ENCODE measurements at places on chromosomes 16 and 17. TPM values are rescaled to one million over a fixed set of nuclear protein-coding genes. Genes with fewer than 3 reads are reported as not detected.

- DNase-seq: no peak
These were observed 150.8 kb downstream of the CYB561 start for GRCh38 chr17:63295288-63295687.

Gene ZNF469
- polyA plus RNA-seq: 1.2 TPM

Gene CCT6B
- polyA plus RNA-seq: 7.1 TPM

Gene NPIPB12
- polyA plus RNA-seq: 97.6 TPM

Gene NPB
- 0.90 TPM for polyA plus RNA-seq

DNA sequence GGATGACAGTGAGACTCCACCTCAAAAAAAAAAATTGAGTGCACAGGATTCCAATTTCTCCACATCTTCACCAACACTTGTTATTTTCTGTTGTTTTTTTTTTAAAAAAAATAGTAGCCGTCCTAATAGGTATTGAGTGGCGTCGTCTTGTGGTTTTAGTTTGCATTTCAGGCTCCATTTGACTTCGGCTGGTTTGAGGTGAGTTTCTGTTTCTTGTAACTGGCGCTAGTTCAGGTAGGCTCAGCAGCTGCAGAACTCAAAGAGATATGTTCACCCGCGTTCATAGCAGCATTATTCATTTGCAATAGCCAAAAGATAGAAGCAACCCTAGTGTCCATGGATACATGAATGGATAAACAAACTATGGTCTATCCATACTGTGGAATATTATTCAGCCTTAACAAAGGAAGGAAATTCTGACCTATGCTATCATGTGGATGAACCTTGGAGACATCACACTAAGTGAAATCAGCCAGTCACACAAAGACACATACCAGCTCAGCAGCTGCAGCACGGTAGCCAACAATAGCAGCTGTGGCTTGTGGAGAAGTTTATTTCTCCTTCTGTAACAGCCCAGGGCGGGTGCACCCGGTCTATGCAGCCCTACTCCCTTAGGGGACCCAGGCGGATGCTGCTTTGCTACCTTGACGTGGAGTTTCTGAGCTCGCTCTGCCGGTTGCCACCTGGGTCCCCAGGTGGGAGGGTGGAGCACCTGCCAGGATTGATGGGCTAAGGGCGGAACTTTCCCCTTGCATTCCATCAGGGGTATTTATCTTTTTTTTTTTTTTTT lies 44.9 kb downstream of the TMEM235 start:
- no peak for DNase-seq

DNA sequence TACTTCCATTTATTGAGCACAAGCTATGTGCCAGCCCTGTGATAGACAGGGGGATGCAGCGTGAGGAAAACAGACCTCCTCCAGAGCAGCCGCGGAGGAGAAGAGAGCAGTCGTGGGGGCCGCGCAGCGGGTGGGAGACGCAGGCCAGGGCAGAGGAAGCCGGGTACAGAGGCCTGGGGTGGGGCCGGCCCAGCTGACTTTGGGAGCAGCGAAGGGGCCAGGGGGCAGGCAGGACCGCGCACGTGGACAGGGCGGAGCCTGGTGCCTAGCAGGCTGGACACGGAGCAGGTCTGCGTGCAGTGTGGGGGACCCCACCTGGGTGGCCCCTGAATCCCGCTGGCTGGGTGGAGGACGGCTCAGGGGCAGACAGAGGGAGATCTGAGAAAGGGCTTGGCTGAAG lies 46.2 kb downstream of the ZFPM1 start:
- no peak for DNase-seq

Gene IKZF3
- polyA plus RNA-seq: 0.37 TPM

- no peak for DNase-seq
These were observed 2.4 kb upstream of the PERCC1 start for GRCh38 chr16:1428511-1428910.

DNA sequence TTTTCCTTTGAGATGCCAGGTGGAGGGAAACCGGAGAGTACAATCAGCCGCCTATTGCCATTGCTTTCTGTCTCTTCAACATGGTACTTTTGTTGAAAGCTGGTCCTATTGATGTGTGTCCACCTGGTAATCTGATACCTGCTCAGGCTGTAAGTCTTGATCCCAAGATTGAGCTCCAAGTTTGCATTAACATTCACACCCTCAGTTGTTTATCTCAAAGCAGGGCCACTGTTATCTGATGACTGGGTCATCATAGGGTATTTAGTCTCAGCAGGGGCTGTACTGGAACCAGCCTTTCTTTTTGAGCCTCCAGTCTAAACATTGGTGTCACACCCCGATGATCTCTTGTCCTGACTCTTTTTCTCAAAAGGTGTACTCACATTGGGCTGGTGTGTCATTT lies 370.3 kb upstream of the TOM1L1 start:
- no peak for DNase-seq

- no peak for DNase-seq
These were observed 12.3 kb upstream of the CCL2 start for GRCh38 chr17:34242587-34243363.

DNA sequence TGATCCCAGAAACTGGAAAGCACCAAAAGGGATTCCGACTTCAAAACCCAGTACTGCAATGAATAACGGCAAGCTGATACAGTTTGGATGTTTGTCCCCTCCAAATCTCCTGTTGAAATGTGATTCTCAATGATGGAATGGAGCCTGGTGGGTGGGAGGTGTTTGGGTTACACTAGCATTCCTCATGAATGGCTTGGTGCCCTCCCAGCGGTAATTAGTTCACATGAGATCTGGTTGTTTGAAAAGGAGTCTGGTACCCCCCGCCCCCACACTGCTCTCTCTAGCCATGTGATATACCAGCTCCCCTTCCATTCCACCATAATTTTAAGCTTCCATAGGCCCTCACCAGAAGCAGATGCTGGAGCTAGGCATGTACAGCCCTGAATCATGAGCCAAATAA lies 40.1 kb downstream of the RANBP10 start:
- DNase-seq: peak; percentile 67

Gene SCN4A
- 0.86 TPM for polyA plus RNA-seq

- DNase-seq: no peak
These were observed 54.2 kb downstream of the SNX20 start for GRCh38 chr16:50626868-50627267.

DNA sequence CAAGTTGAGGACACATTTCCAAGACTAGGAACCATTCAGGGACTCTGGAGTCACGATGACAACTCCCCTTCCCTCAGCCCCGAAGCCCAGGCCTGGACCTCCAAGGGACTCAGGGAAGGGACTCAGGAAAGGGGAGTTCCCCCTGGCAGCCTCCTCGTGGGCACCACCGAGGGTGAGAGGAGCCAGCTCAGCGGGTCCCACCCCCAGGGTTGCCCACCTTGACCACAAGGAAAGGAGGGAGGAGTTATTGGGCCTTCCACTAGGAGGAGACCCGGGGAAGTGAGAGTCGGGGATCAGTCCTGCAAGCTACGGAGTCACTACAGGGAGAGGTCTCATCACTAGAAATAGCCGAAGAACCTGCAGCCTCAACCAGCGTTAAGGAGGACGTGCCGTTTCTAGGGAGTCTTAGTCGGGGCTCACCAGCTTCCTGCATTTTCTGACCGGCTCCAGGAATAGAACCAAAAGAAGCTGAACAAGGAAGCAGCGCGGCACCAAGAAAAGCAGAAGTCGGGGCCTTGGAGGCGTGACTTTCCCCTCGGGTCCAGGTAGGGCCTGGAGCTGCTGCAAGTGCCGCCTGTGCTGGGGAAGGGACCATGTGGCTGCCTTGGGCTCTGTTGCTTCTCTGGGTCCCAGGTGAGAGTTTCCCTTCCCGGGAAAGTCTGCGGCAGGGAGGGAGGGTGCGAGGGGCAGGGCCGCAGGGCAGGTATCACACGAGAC lies at the start of gene CD300A:
Gene CD300A, plus strand, starts transcription at position 524 of the 717 bp plus-strand sequence. Its CDS starts 70 bp downstream, at position 594.
- DNase-seq: no peak

- no peak for DNase-seq
These were observed 4.0 kb upstream of the CD300LG start for GRCh38 chr17:43842975-43843325.

- no peak for DNase-seq
These were observed 16.9 kb downstream of the CMC2 start for GRCh38 chr16:80989801-80990200.

Gene PRSS53
- polyA plus RNA-seq: 1.3 TPM

DNA sequence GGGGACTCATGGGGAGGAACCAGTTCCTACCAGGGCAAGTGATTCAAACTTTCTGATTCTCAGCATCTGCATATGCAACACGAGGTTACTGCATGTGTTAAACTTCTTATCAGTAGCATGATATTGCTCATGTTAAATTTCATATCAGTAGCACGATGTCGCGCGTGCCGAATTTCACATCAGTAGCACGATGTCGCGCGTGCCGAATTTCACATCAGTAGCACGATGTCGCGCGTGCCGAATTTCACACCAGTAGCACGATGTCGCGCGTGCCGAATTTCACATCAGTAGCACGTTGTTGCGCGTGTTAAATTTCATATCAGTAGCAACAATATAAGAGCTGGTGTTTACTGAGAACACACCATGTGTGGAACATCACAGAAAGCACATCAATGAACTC lies 221.6 kb downstream of the GSG1L start:
- DNase-seq: no peak

DNA sequence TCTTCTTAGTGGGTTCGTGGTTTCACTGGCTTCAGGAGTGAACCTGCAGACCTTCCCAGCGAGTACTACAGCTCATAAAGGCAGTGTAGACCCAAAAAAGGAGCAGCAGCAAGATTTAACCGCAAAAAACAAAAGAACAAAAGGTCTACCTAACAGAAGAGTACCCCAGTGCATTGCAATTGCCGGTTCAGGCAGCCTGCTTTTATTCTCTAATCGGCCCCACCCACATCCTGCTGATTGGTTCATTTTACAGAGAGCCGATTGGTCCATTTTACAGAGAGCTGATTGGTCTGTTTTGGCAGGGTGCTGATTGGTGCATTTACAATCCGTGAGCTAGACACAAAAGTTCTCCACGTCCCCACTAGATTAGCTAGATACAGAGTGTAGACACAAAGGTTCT lies 2.0 kb upstream of the ARRB2 start:
- no peak for DNase-seq

DNA sequence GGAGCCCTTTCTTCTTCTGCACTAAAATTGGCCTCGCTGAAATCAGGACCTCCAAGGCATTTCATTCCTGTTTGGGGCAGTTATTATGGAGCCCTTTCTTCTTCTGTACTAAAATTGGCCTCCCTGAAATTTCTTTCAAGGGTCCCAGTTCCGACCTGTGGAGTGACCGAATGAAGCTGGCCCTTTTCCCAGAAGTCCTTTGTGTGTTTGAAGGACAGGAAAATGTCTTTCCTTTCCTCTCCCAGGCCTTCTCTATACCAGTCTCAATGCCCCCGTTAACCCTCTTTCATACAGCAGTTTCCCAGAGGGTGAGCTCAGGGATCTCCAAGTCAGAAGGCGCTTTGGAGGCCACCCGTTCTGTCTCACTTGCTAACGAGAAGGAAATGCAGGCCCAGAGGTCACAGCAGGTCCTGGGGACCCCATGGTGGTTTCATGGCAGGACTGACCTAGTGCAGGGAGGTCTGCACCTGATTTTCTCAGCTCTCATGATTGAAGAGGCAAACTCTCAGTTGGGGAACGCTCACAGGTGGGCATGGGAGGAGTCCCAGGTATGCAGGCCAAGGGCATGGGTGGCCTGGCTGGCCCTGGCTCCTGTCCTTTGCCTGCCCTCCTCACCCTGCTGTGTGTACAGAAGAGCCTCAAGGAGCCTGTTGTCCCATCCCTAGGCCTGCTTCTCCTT lies 37.1 kb upstream of the DOC2B start:
- DNase-seq: no peak

Gene CASKIN1
- 1.5 TPM for polyA plus RNA-seq

DNA sequence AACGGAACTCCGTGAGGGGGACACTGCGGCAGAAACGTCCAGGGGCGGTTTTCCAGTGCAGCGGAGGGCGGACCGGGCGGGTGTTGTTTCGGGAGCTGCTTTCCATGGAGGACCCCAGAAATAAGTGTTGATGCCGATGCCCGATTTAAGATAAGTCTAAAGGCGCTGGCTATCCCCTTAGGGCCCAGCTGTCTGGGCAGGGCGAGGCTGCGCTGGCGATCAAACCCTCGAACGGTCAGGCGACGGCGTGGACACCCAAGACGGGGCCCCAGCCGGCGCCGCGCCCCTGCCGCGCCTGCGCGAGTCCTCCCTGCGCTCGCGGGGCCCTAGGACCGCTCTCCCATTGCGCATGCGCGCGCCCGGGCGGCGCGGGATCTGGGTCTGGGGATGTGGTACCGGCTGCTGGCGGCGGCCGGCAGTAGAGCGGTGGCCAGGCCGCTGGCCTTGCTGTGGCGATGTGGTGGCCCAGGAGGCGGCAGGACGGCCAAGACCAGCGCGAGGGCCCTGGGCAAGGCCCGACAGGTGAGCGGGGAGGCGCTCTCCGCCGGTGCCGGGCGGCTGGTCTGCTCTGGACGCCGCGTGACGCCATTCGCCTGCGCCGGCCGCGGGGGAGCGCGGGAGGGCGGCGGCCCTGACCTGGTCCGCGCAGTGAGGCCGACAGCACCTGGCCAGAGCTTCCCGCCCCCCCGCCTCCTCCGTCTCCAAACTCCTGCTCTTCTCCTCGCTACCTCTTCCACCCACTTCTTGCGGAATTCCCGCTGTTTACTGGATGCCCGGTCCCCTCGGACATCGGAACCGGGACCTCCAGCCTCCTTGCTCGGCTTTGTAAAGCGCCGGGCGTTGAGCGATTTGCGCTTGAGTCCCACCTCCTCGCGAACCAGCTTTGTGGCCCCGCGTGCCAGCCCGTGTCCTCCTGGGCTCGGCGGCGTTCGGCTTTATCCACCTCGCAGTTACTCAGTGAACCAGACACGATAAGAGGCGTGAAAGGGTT lies 24.0 kb downstream of the DEF8 start:
- DNase-seq: peak; percentile 93

DNA sequence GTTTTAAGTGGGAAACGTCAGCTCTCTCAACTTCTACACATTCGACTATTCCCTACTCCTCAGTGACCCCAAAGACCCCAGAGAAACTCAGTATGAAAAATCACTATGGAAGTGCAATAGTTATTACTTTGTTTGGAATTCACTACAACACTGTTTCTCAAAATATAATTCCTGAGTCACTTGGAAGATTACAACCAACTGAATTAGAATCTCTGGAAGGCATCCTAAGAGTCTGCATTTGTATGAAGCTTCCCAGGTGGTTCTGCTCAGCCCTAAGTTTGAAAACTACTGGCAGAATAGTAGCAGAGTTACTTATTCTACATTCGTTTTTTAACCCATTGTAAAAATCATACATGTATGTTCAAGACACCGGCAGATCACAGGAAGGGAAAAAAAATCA lies 525.6 kb downstream of the MAF start:
- no peak for DNase-seq
